RPMI7951 (cell line): ENCODE measurements at places on chromosomes 1 and 21. TPM values are rescaled to one million over a fixed set of nuclear protein-coding genes. Genes with fewer than 3 reads are reported as not detected.

Gene CD48
- total RNA-seq, result not detected in 2 replicates

- no peak for DNase-seq
These were observed 1.0 kb upstream of the F11R start for GRCh38 chr1:161021970-161022353.

Gene LEFTY1
- total RNA-seq, result not detected in 2 replicates

- DNase-seq, result no peak
These were observed 356.9 kb upstream of the RUNX1 start for GRCh38 chr21:35405981-35406380.

Gene NPPB
- not detected in 2 replicates for total RNA-seq

DNA sequence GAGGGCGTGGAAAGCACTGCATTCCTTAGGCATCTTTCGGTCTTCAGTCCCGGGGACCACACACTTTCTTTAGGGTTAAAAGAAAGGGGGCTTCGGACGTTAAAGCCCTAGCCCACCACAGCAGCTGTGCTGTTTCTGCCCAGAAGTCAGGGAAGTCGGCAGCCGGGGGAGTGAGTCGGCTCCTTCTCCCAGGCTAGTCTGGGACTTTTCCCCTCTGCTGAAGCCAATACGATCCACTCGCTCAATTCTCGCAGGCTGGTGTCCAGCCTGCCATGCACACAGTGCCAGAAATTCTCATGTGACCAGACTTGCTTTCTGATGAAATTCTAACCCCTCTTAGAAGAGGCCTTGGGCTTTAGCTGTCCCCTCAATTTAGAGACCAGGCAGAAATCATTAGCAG lies 67.7 kb downstream of the BCAR3 start:
- DNase-seq, result no peak

DNA sequence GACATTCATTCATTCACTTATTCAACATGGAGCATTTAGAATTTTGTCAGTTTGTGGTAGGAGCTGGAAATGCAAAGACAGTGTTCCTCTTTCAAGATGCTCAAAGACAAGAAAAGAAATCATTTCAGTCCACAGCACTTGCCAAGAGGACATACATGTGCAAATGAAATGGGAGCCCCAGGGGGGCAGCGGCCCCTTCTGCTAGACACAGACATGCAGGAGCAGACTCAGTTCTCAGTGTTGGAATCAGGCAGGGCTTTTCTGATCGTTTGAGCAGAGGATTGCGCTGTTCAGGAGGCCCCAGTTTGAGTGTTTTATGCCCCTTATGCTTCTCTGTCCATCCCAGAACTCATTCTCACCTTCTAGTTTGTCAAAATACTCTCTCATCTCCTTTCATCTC lies 35.6 kb upstream of the VASH2 start:
- DNase-seq, result no peak

DNA sequence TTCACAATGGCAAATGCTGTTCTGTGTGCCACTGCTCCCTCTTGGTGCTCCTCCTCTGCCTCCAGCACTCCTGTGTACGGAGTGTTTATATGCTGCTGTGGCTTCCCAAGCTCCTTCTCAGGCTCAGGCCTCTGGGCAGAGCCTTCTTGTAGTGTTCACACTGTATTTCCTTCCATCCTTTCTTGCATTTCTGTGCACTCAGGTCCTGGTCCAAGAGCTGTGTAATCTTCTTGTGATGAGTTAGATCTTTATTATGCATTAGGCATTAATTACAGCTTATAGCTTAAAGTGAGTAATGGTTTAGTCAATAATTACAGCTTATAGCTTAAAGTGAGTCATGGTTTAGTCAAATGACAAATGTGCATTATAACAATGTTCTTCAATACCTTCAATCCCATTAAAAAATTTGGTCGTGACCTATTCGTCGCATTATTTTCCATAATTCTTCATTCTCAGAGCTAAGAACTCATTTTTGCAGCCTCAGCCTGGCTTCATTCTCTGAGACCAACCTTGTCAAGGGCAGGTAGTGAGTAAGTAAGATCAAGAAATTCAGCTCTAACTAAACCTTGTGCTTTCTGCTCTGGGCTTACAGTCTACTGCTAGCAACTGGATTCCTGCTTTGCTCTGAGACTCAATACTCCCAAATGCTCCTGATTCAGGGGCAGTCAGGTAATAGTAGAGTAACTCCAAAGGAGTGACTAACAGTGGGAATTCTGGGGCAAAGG lies 154.5 kb upstream of the SPAG17 start:
- no peak for DNase-seq
